ENCODE measurements at places on chromosomes 3 and 15.

GRCh38 chr3:2958551-2958950 is 151.6 kb downstream of the IL5RA start:
- no peaks in the 10 kb centered on the region for H3K4me1 ChIP-seq
- DNase-seq, result no peak
- no peak overlapping the region for H3K4me3 ChIP-seq
- no peaks in the 10 kb centered on the region for H3K36me3 ChIP-seq
- H3K27me3 ChIP-seq, result no peaks in the 10 kb centered on the region
- no peak overlapping the region for H3K27ac ChIP-seq

DNA sequence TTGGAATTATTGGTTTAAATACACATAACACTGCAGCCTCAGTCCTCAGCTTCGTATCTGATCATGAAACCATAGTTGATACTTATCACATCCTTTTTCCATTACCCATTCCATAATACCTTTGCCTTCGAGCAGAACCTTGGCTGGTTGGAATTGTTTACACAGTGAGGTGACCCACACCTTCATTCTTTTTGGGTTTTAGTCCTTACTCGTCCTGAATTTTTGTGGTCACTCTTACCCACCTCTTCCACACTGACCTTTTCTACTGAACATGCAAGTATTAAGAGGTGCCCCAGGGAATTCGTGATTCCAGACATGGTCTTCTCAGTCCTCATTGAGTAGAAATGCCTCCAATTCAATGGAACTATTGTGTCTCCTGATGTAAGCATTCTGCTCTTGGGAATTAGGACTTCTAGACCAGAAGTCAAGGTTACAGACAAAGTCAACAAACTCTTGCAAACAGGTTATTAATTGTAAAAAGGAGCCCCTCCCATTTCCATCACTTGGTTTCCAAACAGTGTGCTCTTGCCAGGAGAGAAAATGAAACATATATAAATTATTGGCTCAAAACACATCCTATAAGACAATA is 37.7 kb downstream of the SCN11A start:
- H3K27ac ChIP-seq, result no peak overlapping the region
- no peaks in the 10 kb centered on the region for H3K36me3 ChIP-seq
- H3K27me3 ChIP-seq, result peaks cover 17% of the 10 kb centered on the region
- H3K4me1 ChIP-seq, result no peaks in the 10 kb centered on the region
- no peak for DNase-seq
- H3K4me3 ChIP-seq, result no peak overlapping the region

- H3K36me3 ChIP-seq, result no peaks in the 10 kb centered on the region
- no peaks in the 10 kb centered on the region for H3K4me1 ChIP-seq
- no peak for DNase-seq
- no peak overlapping the region for H3K27ac ChIP-seq
Observed at GRCh38 chr3:106945435-106945834, 431.8 kb upstream of the CCDC54 start.

DNA sequence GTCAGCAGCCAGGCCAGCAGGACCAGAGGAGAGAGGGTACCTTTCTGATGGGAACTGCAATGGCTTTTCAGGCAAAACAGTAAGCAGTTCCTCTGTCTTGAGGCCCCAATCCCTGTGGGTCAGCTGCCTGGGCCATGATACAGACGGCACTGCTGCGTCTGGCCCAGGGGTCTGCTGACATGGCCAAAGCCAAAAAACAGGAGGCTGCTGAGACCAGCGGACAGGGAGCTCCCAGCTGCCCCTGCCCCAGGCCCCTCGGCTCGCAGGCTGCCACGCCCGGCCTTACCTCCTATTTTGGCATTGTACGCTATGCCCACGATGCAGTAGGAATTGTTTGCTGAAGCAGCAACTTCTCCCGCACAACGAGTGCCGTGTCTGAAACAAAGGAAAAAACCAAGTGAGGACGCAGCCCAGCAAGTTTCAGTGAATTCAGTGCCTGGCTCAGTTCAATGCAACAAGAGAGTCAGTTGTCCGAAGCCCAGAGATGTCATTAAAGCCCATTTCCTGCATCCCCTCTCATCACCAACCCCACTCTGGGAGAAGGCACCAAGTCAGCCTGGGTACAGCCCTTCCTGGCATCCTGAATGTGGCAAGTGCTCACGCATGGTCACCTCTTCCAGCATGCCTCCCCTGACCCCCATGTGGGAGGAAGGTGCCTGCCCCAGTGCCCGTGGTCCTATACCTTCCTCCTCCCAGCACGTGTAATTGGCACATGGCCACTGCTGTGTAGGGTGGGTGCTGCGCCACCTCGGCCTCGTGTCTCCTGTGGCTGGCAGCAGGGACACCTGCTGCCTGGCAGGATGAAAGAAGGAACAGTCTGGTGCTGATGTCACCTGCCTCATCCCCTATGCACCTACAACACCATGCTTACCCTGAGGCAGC is 61.7 kb downstream of the PCSK6 start:
- H3K4me3 ChIP-seq, result no peak overlapping the region
- no peaks in the 10 kb centered on the region for H3K4me1 ChIP-seq
- H3K27me3 ChIP-seq, result no peaks in the 10 kb centered on the region
- no peaks in the 10 kb centered on the region for H3K36me3 ChIP-seq
- no peak overlapping the region for H3K27ac ChIP-seq

DNA sequence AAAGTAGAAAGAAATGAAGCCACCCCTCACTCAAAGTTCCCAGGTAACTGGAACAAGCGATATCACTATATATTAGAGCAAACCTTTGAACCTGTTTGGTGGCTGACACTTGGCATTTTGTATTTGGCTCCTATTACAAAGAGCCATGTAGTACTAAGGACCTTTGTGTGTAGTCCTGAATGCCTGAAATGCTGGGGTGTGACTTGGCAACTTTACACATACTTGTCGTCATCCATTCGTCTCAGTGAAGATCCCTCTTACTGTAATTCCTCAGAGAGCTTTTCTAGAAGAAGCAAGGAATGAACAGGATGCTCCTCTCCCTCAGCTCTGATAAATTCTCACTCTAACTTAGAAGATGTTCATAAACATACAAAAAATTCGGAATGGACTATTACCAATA is 216.1 kb upstream of the CDIN1 start:
- no peak overlapping the region for H3K4me3 ChIP-seq
- DNase-seq, result no peak
- H3K27me3 ChIP-seq, result no peaks in the 10 kb centered on the region
- no peaks in the 10 kb centered on the region for H3K36me3 ChIP-seq

Data from activated CD8-positive, alpha-beta T cell treated with anti-CD3 and anti-CD28 coated beads, Interleukin-2, amount 10 ng/mL, durations not matched to agents 7 days and 5 days (primary cell).